Central memory CD4-positive, alpha-beta T cell (primary cell): ENCODE measurements at places on chromosomes 1 and 21.
A peak's percentile ranks its signal among the peaks of the same experiment; 100 is the strongest.

DNA sequence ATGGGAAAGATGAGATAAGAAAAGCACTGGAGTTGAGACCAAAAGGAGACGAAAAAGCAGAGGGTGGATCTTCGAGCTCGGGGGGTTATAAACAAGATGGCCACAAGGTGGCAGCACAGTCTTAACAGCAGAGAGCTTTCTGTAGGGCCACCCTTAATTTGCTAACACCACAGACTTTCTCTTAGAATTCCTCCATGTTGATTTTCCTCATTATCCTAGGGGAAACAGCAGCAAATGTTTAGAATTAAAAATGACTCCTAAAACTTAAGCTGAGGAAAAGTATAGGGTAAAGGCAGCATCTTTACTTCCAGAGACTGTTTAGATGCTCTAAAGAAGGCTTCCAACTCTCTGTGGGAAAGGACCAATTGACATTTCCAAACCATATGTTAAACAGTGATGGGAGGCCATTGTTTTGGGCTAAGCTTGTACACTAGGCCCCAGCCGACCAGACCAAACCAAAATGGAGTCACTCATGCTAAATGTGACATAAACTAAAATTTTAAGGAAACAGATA is 2.5 kb upstream of the APOBEC4 start:
- DNase-seq, result peak; percentile 59

DNA sequence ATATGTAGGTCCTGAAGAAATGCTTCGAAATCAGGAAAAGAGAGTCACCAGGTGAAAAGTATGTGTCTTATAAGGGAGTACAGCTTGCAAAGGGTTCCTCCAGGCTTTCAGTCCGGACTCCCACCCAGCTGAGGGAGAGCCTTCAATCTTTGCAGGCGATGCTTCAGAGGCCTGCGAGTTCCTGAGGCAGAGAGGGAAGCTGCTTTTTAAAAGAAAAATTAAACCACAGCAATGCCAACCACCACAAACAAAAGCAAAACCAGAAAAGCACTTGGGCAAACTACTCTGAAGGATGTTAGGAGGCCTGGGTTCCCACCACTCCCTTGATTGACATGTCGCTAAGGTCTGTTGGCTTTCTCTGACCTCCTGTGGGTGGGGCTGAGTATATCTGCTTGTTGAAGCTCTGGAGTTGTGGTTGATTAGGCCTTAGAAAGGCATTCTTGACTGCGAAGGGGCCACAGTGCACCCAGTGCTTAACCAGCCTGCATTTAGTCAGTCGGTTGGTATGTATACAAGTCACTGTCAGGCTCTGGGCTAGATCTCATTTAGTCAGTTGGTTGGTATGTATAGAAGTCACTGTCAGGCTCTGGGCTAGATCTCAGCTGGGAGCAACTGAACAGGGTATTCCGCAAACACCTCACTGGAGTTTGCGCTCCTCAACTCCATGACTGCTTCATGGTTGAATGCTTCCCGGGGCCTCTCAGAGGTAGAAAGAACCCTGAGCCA is 1.2 kb downstream of the NIPAL3 start:
- DNase-seq, result peak; percentile 76

DNA sequence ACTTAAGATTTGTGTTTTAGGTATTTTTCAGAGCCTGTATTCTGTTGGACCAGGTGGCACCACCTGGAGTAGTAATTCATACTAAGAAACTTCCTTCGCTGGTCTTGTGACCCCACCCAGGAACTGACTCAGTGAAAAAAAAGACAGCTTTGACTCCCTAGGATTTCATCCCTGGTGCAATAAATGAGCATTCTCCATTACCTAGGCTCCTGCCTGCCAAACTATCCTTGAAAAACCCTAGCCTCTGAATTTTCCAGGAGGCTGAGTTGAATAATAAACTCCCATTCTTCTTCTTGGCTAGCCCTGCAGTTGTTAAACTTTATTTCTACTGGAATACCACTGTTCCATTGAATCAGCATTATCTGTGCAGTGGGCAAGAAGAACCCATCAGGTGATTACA is 10.6 kb upstream of the RGS18 start:
- no peak for DNase-seq

GRCh38 chr1:156746406-156746727 is 5.1 kb downstream of the HDGF start:
- DNase-seq, result no peak

DNA sequence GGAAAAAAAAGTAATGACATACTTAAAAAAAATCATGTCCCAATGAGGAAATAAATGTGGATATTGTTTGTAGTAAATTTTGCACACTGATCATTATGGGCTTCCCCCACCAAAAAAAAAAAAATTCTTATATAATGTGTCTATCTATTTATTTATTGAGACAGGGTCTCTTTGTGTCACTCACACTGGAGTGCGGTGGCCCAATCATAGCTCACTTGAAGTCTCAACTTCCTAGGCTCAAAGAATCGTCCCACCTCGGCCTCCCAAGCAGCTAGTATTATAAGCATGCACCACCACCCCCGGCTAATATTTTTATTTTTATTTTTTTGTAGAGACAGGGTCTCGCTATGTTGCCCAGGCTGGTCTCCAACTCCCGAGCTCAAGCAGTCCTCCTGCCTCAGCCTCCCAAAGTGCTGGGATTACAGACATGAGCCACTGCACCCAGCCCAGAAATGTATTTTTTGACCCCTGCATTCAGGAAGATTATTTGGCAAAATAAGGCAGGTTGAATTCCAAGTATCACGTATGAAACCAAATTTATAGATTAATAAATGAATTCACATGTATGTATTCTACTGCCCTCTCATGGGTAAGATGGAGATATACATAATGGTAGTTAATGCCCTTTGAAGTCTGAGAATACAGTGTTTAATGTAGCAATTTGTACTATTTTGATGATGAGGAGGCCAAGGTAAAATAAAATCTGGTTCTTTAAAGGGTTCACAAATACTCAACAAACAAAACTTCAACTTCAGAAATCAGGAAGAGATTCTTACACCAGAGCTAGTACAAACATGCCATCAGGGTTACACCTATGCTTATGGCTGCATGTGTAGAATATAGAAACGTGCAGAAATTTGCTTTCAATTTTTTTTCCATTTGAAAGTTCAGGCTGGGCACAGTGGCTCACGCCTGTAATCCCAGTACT is 1.4 kb upstream of the DENND2C start:
- peak; percentile 10 for DNase-seq

DNA sequence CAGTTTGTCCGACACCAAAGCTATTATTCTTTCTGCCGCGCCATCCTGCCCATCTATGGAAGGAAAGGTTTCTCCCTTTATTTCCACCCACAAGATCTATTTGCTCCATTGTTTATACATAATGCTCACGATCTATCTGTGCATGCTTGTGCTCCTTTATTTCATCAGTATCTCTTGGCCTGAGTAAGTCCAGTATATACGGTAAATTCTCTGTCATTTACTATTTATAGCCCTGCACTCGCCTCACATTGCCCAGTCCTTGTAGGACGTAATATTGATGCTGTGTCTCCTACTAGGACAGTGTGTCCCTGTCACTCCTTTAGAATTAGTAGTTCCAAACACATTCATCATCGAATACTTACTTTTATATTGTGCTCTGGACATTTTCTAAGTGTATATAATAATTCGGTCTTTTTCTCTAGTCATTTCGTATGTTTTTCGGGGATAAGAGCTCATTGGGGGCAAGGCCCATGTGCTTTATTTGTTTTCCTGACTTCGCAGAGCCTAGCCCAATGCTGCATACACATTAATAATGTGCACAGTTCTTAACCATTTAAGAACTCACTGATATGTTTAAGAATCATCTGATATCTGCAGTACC is 3.1 kb upstream of the NID1 start:
- no peak for DNase-seq

- DNase-seq, result no peak
Measured at GRCh38 chr21:38123626-38124025, 133.2 kb upstream of the KCNJ15 start.

- no peak for DNase-seq
Measured at GRCh38 chr1:110928904-110929303, 34.8 kb downstream of the LRIF1 start.

DNA sequence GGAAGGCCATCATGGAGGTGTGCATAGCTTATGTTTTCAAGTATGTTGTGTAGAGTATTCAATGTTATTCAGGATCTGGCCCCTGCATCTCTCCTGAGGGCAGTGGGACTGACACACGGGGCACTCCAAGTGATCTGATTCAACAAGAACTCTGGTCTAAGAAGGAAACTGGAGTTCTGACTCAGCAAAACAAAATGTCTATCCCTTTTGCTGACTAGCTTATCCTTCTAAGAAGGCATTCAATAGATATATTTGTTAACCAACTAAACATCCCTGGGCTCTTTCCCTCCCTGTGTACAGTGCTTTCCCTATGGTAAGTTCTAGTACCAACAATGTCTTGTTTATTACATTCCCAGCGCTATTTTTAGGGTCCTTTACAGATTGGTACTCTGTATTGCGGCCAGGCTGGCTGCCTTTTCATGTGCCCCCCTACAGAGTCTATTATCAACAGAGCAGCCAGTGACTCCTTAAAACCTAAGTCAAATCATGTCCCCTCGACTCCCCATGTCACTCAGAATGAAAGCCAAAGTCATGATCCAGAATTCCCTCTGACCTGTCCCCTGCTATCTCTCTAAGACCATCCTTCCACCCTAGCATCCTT is 304.9 kb downstream of the KCNH1 start:
- no peak for DNase-seq

DNA sequence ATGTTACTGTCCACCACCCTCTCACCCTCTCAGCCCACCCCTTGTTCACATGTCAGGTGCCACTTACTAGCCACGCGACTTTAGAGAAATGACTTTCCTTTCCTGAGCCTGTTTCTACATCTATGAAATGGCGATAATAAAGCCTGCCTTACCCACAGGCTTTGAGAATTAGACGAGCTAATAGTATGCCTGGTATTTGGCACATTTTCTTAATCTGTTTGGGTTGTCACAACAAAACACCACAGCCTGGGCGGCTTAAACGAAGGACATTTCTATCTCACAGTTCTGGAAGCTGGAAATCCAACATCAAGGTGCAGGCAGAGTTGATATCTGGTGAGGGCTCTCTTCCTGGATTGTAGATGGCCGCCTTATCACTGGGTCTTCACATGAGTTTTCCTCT is 273.9 kb upstream of the FMN2 start:
- DNase-seq, result no peak

GRCh38 chr1:61519631-61520030 is 205.3 kb downstream of the TM2D1 start:
- DNase-seq, result no peak

DNA sequence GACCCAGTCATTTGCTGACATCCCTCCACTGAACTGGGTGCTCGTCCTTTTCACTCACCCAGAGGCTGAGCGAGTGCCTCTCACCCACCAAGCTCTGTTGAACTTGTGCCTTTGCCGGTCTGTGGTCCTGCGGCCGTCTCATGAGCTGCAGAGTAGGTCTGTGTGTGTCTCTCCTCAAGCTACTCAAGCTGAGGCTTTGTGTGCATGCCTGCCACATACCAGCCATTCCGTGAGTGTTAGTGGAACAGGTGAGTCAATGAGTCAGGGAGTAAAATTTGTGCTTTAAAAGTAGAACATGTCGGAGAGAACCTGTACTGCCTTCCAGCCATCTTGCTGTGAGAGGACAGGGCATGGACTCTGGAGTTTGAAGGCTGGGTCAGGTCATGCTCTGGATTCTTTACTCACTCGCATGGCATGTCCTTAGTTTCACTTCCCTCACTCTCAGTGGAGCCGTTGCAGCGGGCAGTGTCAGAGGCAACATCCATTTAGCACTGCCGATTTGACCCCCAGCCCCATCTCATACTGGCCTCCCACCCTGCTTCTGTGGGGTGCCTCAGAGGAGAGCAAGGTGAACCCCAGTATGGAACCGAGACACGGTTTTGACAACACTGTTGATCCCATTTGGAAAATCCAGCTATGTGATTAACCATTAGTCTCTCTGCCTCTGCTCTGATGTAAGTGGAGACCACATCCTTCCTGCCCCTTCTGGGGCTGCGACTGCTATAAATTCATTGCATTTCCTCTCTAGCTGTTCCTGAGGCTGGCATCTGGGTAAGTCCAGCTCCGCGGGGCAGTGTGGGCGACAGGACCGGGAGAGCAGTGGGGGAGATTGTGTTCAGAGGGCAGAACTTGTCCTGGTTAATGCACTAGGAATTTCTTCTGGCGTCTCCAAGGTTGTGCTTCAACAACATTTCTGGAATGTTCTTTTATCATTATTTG is at the start of gene NLRP3:
TSS of gene NLRP3 (plus strand) at position 751 of the 939 bp plus-strand sequence. CDS start 2,628 bp downstream, outside the sequence.
- peak; percentile 59 for DNase-seq

GRCh38 chr1:94920061-94920460 is 6.8 kb downstream of the CNN3 start:
- DNase-seq, result no peak

- DNase-seq, result no peak
Measured at GRCh38 chr1:106224426-106224825, 832.0 kb upstream of the PRMT6 start.

DNA sequence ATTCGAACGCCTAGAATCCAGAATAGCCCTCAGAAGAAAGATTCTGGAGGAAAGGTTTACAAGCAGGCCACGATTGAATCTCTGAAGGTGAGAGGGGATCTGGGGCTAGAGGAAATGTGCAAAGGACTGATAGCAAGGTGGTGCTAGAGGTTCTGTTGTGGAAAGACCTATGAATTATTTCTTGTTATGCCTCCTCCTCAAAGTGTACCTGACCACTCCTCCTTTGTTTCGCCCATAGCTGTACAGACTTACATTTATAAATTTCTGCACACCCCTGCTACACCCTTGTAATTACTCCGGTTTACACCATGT is 986 bp downstream of the TCEANC2 start:
- no peak for DNase-seq

DNA sequence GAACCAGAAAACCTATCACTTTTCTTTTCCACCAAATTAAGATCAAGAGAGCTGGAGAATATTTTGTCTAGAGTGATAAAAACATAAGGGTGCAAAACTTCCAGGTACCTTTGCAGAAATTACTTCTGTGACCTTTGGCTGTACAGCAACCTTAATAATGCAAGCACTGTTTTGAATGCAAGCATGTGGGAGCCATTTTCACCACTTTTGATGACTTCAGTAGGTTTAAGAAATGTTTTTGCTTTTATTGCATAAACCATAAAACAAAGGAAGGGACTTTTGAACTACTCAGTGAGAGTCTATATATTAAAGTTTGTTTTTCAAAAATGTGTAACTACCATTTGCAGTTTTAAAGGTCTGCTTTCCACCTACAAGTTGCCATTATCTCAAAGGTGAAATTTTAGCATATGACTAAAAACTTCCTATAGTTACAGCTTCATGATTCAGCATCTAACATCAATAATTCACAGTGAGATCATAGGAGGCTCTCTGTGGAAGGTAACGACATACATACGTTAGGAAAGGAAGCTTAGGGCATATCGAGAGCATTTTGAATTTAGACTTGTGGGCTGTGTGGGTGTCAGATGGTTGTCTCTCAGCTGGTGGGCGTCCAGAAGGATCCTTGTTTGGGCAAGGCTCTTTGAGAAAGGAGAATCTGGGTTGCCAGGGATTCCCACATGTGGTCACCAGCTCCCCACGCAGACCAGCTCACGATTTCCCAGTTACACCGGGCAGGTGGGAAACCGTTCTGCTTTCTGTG is 1.1 kb upstream of the GADD45A start:
- no peak for DNase-seq
